ENCODE measurements at places on chromosomes 7 and 10.

DNA sequence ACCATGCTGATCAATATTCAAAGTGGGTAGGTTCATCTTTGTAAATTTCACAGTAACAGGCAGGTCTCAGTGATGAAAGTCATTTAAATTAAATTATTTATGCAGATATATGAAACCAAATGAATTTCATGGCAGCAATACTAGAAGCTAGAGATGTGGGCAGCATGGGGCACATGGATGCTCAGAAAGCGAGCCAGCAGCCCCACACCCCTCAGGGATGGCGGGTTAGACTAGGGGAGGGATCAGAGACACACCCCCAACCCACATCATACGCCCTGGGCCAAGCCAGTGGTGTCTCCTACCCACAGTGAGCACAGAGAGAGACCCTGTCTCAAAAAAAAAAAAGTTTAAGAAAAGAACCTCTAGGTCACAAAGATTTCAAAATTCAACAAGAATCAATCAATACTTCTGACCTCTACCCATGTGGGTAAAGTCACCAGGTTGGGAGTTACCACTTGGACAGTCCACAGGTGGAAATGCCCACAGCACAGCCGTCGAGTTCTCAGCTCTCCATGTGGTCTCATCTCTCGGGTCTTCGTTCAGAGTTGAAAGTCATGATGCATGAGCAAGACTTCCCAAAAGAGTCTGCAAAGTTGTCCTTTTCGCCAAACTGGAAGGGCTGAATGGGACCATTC, 79.3 kb upstream of the PPP2R2D start:
- no peak for DNase-seq

- no peak for DNase-seq
These were observed 39.8 kb upstream of the LANCL2 start for GRCh38 chr7:55325371-55325792.

GRCh38 chr7:693280-693679, 33.2 kb upstream of the DNAAF5 start:
- DNase-seq: no peak

- no peak for DNase-seq
These were observed 3.4 kb upstream of the MUC12 start for GRCh38 chr7:100965723-100966541.

GRCh38 chr7:106169821-106170610, 57.9 kb upstream of the SYPL1 start:
- DNase-seq: no peak

Data from effector CD8-positive, alpha-beta T cell (primary cell).